Muscle of leg (tissue), 16 donors: ENCODE measurements at places on chromosomes 5 and 9.

GRCh38 chr5:128470663-128471062 is 67.4 kb downstream of the FBN2 start:
- DNase-seq: no peak

DNA sequence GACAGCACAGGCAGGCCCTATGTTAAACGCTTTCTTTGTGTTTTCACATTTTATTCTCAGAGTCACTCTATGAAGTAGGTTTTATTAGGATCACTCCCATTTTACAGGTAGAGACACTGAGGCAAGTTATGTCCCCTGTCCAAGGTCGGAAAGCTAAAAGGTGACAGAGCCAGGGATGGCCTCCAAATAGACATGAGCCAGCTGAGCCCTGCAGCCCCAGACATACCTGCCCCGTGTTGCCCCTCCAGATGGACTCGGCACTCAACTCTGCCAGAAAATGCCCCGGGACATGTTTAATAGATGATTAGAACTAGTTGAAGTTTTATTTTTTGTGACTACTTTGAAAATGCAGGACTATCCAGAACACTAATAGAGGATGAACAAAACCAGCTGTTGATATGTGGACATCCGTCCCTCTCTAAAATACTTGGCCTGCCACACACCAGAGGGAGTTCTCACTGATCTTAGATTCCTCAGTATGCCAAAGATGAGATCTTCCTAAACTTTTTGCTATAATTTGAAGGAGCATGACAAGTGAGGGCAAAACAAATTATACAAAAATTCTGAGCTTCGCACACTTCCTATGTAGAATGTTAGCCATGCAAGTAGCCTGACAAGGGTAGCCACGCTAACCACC is 258.6 kb upstream of the ADAMTS16 start:
- DNase-seq: peak; percentile 74

DNA sequence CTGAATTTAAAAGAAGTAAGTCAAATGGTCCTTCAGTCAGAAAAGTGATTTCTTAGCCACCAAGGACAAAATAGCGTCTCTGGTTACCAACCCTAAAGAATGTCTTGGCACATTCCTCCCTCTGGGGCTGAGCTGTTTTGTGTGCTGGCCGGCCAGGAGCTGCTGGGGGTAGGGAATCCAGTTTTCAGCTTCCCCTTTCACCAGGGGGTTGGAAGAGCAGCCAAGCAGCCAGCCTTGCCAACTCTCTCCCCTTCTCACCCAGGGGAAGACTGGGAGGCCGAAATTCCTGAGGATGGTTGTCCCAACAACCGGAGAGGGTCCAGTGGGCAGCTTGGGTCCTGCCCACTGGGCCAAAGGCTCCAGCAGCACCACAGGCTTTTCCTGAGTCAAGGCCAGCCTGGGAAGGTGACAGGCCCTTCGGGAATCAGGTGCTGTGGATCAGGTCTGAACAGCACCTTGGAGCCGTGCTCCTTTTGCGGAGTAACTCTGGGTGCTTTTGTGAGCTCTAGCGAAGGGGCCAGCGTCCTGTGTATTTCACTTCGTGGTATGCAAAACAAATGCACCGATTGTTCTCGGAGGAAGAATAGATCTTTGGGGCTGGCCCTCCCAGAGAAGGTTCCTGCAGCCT is 4.2 kb downstream of the WWC1 start:
- no peak for DNase-seq

DNA sequence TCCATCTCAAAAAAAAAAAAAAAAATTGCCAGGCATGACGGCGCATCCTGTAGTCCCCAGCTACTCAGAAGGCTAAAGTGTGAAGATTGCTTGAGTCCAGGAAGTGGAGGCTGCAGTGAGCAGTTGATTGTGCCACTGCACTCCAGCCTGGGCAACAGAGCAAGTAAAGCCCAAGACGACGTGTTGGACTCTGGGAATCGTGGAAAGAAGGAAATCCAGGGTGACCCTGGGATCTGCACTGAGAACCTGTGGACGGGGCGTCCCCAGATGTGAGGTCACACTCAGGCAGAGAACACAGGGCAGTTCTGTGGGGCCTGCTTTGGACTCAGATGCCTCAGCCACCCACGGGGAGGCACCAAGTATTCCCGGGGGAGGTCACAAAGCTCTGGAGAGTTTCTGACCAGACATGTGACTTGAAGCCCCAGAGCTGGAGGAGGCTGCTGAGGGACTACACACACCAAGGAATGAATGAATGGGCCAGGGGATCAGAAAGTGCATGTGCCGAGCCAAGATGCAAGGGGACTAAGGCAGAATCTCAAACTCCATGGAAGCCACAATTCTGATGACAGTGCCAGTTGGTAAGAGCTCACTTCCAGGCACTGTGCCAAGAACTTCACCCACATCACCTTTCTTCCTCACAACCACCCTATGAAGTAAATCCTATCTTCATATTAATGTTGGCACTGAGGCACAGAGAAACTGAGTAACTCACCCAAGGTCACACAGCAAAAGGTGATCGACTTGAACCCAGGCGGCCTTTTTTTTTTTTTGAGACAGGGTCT is 12.9 kb downstream of the DYNC2I2 start:
- no peak for DNase-seq

DNA sequence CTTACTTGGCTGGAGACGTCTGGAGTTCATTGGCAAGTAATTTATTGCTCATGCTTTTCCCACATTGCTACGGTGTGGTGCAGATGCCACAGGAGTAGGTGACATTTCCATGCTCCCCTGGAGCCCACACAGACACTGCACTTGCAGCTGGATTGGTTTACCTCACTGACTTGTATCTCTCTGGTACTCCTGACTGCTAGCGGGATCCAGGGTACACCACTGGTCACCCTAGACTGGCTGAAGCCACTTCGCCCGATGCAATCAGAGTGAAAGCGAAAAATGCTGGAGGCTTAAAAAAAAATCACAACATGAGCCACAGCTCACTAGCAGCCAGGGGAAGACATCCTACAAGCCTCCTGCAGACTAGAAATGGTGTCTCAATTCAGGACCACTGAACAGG is 32.6 kb upstream of the SLIT3 start:
- no peak for DNase-seq

- DNase-seq: no peak
Observed at GRCh38 chr5:51273021-51273420, 110.2 kb upstream of the ISL1 start.

DNA sequence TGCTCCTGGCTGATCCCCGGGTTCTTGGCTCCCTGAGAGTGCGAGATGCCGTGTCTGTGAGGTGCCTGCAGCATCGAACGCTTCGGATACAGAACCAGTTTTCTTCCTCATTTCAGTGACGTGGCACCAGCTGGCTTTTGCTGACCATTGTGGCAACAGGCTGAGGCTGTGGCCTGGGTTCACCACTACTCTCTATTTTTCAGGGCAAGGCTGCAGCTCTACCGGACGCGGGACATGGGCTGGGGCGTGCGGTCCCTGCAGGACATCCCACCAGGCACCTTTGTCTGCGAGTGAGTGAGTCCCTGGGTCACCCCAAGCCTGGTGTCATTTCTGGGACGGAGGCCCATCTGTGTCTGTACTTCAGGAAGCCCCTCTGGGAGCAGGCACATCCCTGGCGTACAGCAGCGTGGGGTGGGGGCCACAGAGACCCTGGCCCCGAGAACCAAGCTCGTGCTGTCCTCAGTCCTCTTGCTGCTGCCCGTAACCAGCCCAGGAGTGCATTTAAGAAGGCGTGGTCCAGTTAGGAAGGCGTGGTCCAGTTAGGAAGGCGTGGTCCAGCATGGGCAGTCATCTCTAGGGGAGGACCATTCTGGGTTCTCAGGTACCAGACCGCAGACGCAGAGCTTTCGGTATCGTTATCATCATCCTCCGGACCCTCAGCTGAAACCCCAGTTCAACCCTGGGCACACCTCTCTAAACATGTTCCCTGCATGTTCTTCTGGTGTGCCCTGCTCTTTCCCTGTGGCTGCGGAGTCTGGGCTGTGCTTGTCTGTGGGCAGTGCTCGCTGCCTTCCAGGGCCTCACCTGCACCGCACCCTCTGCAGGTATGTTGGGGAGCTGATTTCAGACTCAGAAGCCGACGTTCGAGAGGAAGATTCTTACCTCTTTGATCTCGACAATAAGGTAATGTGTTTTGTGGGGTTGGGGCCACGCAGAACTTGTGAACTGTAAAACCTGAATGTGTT is 60.1 kb upstream of the CACNA1B start:
- DNase-seq: no peak

GRCh38 chr9:133140606-133141005 is 19.6 kb upstream of the RALGDS start:
- no peak for DNase-seq

DNA sequence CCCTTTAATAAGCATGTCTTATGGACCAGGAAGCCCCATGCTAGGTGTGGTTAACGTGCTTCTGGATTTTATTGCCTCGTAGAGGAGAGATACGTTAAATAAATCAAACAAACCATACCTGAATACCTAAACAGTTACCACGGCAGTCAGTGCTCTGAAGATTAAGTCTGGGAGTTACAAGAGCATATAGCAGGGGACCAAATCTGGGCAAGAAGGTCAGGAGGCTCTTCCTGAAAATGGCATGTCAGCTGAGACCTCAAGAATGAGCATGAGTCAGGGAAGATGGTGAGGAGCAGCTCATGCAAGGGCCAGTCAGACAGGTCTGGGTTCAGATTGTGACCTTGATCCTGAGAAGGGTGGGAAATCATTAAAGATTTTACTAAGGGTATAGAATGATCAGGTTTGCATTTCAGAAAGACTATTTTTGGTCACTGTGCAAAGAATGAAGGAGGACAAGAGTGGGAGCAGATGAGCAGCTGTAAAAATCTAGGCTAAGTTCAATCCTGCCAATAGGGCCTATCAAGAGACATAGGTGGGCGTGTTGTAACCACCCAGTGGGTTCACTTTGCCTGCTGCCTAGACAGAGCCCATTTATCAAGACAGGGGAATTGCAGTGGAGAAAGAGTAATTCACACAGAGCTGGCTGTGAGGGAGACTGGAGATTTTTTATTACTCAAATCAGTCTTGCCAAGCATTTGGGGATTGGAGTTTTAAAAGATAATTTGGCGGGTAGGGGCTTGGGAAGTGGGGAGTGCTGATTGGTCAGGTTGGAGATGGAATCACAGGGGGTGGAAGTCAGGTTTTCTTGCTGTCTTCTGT is 4.8 kb upstream of the ZNF366 start:
- no peak for DNase-seq
